ENCODE measurements at places on chromosomes 11 and 22.

DNA sequence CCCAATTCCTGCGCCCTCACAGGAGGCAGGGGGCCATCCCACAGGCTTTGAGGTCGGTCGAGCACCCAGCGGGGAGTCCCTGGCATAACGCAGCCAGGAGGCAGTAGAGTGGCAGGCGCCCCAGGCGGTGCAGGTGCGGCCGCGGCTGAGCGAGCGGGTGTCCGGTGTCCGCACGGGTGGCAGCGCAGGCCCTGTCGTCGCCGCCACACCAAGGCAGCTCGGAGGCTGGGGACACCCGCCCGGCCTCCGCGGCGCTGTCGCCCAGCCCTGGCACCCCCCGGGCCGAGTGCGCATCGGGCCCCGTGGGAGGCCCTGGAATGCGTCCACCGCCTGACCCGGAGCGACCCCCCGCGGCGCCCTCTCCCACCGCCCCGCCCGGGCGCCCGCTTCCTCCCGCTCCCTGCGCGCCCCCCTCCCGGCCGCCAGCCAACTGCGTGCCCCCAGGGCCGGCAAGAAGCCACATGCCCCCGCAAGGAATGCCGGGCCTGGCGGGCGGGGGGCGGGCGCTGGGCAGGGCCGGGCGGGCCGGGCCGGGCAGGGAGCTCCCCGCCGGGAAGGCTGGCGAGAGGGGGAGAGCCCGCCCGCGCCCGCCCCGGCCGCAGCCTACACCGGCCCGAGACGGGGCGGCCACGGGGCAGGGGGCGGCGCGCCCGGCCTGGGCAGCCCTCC is 33.9 kb downstream of the PRDM11 start:
- DNase-seq: no peak

DNA sequence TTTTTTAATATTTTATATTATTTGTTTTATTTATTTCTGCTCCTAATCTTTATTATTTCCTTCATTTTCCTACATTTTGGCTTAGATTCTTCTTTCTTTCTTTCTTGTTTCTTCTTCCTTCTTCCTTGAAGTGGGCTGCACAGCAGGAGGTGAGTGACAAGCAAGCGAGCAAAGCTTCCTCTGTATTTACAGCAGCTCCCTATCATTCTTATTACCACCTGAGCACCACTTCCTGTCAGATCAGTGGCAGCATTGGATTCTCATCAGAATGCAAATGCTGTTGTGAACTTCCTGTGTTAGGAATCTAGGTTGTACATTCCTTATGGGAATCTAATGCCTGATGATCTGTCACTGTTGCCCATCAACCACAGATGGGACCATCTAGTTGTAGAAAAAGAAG is 784.9 kb upstream of the LUZP2 start:
- DNase-seq: no peak

GRCh38 chr11:100637706-100638105 is 49.4 kb upstream of the ARHGAP42 start:
- no peak for DNase-seq

DNA sequence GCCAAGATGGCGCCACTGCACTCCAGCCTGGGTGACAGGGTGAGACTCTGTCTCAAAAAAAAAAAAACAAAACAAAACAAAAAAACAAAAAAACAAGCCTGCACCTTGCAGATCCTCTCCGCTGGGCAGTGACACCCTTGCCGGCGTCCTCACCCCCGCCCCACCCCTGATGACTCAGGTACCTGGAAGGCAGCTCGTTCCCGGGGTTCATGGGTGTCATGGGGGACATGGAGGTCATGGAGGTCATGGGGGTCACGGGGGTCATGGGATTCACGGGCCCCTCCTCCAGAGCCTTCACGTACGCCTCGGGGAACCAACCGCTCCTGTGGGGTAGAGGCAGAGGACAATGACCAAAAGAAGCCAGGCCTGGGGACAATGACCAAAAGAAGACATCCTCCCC is 3.0 kb upstream of the SLC16A8 start:
- DNase-seq: no peak

- DNase-seq: no peak
Measured at GRCh38 chr11:105033781-105034180, 1.2 kb downstream of the CASP1 start.

GRCh38 chr11:130831506-130831905 is 84.8 kb downstream of the SNX19 start:
- DNase-seq: no peak

- no peak for DNase-seq
Measured at GRCh38 chr11:70167723-70168404, 35.2 kb upstream of the FADD start.

DNA sequence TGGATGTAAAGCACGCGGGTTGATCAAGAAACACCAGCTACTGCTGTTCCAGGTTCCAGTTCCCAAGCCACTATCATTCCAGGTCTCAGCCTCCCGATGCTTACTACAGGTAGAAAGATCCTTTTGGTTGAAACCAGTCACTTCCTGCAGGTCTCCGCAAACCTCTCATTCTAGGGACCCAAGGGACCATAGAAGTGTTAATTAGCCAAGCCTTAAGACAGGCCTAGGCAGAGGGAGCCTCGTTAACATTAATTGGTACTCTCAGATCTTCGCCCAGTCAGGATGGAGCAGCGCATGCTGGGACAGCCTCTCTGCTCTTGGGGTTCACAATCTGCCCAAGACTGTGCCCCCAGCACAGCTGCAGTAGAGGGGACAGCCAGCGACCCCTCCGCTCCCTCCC is 11.2 kb upstream of the OAF start:
- no peak for DNase-seq

All from stimulated activated CD8-positive, alpha-beta memory T cell treated with anti-CD3 and anti-CD28 coated beads, Interleukin-15, amount 100 ng/mL, for 48 hours (primary cell).